ENCODE measurements at places on chromosomes 12 and 14. TPM values are rescaled to one million over a fixed set of nuclear protein-coding genes. Genes with fewer than 3 reads are reported as not detected.

DNA sequence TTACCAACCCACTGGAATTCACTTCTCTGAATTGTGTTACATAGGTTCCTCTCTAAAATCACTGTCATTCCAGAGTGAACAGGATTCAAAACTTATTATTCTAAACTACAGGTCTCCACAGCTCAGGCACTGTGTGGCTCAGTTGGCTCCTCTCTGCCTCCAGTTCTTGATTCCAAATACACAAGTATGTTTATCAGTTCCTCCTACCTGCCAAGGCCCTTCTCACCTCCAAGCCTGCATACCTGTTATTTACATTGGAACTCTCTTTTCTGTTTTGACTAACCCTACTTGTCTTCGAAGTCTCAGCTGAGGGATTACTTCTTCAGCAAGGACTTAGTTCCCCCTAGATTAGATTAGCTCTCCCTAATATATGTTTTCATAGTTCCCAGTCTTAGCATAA is 397.6 kb upstream of the TMTC1 start:
- H3K27me3 ChIP-seq: no peaks in the 10 kb centered on the region
- no peak for DNase-seq

AVPR1A gene
- total RNA-seq: 2.1 TPM

FLRT2 gene
- total RNA-seq: 5.9 TPM

DNA sequence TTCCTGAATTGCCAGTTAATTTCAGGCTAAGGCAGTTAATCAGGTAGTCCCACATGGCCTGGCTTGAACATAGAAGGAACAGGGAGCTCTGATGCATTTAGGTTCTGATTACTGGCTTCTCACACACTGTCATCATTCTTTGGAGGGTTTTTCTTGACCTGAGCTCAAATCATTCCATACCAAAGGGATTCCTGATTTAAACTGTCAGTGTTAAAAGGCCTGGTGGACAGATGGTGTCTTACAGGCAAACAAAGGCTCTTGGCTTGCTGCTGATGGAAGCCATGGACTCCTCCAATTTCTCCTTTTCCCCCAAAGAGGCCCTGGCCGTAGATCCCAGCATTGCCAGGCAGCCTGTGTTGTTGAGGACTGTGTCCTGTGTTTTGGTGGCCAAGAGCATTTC is 30.2 kb downstream of the CACNA1C start:
- DNase-seq: no peak
- no peak overlapping the region for H3K4me3 ChIP-seq
- no peaks in the 10 kb centered on the region for H3K4me1 ChIP-seq

MIPOL1 gene
- 3.1 TPM for total RNA-seq

KCNH5 gene
- total RNA-seq: not detected

PIWIL1 gene
- not detected for total RNA-seq

DNA sequence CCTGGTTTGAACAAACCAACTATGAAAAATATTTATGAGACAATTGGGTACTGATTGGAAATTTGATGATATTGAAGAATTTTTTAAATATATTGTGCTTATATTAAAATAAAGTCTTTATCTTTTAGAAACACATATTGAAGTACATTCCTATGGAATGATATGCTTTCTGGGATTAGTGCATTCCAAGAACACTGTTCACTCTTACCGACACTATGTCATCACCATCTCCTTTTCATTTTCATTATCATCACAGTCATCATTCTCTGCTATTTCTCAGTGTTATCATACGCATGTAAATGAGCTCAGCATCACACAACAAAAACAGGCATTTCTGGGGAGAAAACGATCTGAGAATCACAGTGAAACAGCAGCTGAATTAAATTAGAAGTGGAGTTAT is 513.3 kb upstream of the CCDC196 start:
- H3K4me1 ChIP-seq: no peaks in the 10 kb centered on the region
- H3K27me3 ChIP-seq: no peaks in the 10 kb centered on the region
- no peak overlapping the region for H3K4me3 ChIP-seq
- DNase-seq: no peak

DNA sequence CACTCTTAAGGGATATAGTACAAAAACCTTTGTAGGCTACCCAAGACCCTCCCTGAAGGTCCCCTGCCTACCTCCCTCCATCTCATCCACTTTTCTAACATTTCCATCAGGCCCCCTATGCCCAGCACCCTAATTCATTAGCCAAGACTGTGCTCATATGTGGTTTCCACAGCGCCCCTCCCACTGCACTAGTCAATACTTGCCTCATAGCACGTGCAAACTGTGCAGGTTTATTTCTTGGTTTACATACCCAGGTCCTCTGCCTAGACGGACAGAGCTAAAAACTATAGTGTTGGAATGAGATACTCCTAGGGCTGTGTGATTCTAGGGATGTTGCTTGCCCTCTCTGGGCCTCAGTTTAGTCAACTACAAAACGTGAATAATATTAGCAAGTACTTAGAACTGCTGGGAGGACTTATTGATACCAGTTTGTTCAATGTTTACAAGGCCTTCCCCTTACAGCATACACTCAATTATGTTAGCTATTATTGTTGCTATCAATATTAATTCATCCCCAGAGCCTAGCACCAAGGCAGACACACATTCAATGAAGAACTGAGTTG is 50.4 kb downstream of the NUAK1 start:
- peaks cover 37% of the 10 kb centered on the region for H3K4me1 ChIP-seq
- no peak overlapping the region for H3K4me3 ChIP-seq
- H3K36me3 ChIP-seq: peaks cover 4% of the 10 kb centered on the region
- H3K27ac ChIP-seq: peak overlapping the region; percentile 87

DNA sequence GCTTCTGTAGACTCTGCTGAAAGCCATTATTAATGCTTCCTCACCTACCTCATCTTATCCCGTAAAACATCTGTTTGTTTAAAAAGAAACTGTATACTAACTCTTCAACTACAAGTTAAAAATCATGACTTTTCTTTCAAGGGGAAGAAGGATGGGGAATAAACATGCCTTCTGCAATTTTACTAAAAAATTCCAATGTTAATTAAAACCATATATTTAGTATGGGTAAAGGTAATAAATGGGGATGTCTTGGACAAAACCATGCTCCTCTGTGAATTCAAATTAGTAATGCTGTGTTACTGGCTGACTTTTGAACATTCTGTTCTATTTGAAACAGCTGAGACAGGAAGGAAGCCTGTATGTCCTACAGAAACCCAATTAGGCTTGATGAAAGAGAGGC is 311.1 kb upstream of the DIO2 start:
- no peaks in the 10 kb centered on the region for H3K27me3 ChIP-seq
- no peak overlapping the region for H3K27ac ChIP-seq

RND1 gene
- not detected for total RNA-seq

GRCh38 chr12:105100207-105100985 is 7.1 kb upstream of the WASHC4 start:
- no peak overlapping the region for H3K4me3 ChIP-seq
- no peaks in the 10 kb centered on the region for H3K27me3 ChIP-seq
- no peak overlapping the region for H3K27ac ChIP-seq
- DNase-seq: no peak
- no peaks in the 10 kb centered on the region for H3K36me3 ChIP-seq
- H3K4me1 ChIP-seq: no peaks in the 10 kb centered on the region

DNA sequence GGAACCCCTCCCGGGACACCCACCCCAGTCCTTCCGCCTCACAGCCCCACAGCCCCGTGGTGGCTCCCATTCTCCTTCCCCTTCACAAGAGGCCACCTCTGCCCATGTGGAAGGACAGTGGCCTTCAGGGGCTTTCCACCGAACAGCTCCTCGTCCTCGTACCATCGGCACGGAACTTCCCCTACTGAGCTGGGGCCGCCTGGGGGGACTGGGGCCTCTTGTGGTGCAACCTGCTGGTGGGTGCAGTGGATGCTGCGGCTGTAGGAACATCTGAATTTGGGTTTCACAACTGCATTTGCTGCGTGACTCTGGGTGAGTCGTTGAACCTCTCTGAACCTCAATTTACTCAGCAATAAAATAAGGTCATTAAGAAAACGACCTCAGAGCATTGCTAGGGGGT is 50.9 kb downstream of the RFLNA start:
- no peak for DNase-seq
- no peak overlapping the region for H3K4me3 ChIP-seq
- H3K27ac ChIP-seq: no peak overlapping the region

GRCh38 chr12:129127211-129127610 is 273.9 kb downstream of the GLT1D1 start:
- H3K27ac ChIP-seq: no peak overlapping the region
- no peak overlapping the region for H3K4me3 ChIP-seq
- no peaks in the 10 kb centered on the region for H3K27me3 ChIP-seq
- DNase-seq: no peak

CCDC198 gene
- 0.16 TPM for total RNA-seq

- H3K4me3 ChIP-seq: no peak overlapping the region
- H3K27me3 ChIP-seq: no peaks in the 10 kb centered on the region
- no peaks in the 10 kb centered on the region for H3K36me3 ChIP-seq
- no peak for DNase-seq
- H3K4me1 ChIP-seq: peaks cover 23% of the 10 kb centered on the region
- no peak overlapping the region for H3K27ac ChIP-seq
These were observed 44.8 kb upstream of the NR2C1 start for GRCh38 chr12:95118138-95118787.

GRCh38 chr12:120130011-120130410 is 13.5 kb upstream of the RAB35 start:
- H3K36me3 ChIP-seq: no peaks in the 10 kb centered on the region
- H3K4me3 ChIP-seq: no peak overlapping the region
- H3K4me1 ChIP-seq: peaks cover 10% of the 10 kb centered on the region
- H3K27ac ChIP-seq: no peak overlapping the region

MDP1 gene
- total RNA-seq: 19.2 TPM

DNA sequence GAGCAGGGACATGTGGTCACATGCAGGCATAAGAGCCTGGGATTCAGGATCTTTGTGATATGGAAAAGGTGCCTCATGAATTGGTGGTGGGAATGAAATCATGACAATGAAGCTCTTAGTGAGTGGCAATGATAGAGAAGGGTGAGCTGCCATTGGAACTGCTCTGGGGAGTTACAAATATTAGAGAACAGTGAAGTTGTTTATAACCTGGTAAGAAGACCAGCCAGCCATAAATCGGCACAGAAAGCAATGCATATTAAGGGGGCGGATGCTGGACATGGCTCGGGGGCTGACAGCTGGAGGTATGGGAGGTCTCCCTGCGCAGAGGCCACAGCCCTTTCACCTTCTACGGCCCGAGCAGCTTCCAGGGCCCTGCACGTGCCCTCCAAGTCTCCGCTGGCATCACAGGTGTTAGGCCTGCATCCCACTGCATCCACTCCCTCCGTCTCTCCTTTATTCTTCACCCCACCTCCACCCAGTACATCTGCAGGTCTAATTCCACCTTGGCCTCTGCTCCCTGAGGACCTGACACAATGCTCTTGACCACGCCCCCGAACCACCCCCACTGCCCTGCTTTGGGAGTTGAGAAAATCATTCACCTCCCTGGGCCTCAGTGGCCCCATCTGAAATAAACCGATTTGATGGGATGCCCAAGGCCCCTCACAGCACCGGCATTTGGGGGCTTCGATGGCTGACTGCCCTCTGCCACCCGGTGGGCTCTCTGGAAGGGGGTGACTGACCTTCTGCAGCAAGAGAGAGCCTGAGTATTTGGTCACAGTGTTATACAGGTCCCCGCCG is 4.1 kb downstream of the CACNA2D4 start:
- no peak overlapping the region for H3K27ac ChIP-seq
- no peaks in the 10 kb centered on the region for H3K36me3 ChIP-seq
- no peak overlapping the region for H3K4me3 ChIP-seq
- peaks cover 14% of the 10 kb centered on the region for H3K4me1 ChIP-seq
- no peaks in the 10 kb centered on the region for H3K27me3 ChIP-seq

RTRAF gene
- 68.6 TPM for total RNA-seq

GRCh38 chr14:69708586-69709560 is 58.1 kb upstream of the SRSF5 start:
- peaks cover 36% of the 10 kb centered on the region for H3K4me1 ChIP-seq
- no peak overlapping the region for H3K27ac ChIP-seq
- DNase-seq: no peak
- no peaks in the 10 kb centered on the region for H3K27me3 ChIP-seq
- H3K36me3 ChIP-seq: peaks cover 48% of the 10 kb centered on the region

DNA sequence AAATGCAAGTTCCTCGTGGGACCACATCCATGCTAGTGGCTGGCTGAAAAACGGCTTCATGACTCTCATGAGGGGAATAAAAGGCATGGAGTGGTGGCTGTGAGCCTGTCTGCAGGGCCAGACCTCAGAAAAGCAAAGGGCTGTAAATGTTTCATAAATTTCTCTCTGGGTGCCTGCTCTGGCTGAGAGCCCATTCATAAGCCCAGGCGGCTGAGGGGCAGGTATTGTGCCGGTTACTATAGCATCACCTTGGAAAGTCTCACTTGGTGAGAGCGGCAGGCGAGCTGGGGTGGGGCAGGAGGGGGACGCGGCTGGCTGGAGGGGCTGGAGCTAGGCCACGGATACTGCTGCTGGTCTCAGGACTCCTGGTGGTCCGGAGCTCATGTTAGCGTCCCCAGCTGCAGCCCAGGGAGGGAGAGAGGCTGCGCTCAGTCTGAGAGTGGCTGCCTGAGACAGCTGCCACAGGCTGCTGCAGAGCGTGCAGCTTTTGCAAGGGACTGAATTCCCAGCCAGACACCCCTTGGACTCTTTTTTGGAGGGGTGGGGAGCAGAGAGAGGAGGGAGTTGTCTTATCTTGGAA is at the start of gene SLC17A8:
TSS of gene SLC17A8 (plus strand) at position 431 of the 580 bp plus-strand sequence. CDS start 318 bp downstream, outside the sequence.
- no peak within 1 kb of the TSS for H3K27ac ChIP-seq
- no peak for DNase-seq
- no peak within 1 kb of the TSS for H3K4me3 ChIP-seq
- no peaks in the 10 kb centered on the region for H3K4me1 ChIP-seq
- H3K27me3 ChIP-seq: peaks cover 8% of the 10 kb centered on the region

DLGAP5 gene
- not detected for total RNA-seq

SLC25A21 gene
- not detected for total RNA-seq

CLMN gene
- 5.8 TPM for total RNA-seq

- no peak overlapping the region for H3K27ac ChIP-seq
- DNase-seq: no peak
- no peaks in the 10 kb centered on the region for H3K4me1 ChIP-seq
- no peaks in the 10 kb centered on the region for H3K36me3 ChIP-seq
- no peak overlapping the region for H3K4me3 ChIP-seq
These were observed 827.6 kb downstream of the NRXN3 start for GRCh38 chr14:78997811-78998210.
